Kasumi-1 (cell line): ENCODE measurements at places on chromosomes 2 and 18.

- peak; percentile 33 for DNase-seq
Observed at GRCh38 chr2:79235135-79235534, 75.6 kb upstream of the REG3A start.

DNA sequence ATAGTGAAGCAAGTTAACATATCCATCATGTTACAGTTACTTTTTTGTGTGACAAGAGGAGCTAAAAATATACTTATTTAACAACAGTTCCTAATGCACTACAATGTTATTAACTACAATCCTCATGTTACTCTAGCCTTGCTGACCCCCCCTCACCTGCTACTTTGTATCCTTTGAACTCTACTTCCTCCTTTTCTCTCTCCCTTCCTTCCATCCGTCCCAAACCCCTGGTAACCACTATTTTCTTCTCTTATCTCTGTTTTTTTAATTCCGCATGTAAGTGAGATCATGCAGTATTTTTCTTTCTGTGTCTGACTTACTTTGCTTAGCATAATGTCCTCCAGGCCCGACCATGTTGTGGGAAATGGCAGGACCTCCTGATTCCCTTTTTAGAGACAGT lies 59.4 kb downstream of the NPAS2 start:
- no peak for DNase-seq

DNA sequence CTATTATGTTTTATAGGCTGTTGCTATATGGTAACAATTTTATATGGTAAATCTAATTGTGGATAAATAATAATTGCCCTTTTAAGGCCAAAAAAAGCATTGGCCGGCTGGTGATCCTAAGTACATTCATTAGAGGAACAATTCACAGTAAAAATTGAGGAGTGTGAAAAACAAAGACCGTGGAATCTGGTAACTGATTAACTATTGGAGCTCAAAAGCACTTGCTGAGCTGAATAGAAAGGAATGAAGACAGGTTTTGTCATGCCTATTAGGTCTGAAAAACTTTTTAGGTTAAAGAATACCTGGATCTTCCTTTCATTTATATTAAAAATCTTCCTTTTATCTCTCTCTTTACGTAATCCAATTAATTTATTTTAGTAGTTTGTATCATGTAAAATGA lies 18.5 kb upstream of the RBBP8 start:
- DNase-seq, result no peak

DNA sequence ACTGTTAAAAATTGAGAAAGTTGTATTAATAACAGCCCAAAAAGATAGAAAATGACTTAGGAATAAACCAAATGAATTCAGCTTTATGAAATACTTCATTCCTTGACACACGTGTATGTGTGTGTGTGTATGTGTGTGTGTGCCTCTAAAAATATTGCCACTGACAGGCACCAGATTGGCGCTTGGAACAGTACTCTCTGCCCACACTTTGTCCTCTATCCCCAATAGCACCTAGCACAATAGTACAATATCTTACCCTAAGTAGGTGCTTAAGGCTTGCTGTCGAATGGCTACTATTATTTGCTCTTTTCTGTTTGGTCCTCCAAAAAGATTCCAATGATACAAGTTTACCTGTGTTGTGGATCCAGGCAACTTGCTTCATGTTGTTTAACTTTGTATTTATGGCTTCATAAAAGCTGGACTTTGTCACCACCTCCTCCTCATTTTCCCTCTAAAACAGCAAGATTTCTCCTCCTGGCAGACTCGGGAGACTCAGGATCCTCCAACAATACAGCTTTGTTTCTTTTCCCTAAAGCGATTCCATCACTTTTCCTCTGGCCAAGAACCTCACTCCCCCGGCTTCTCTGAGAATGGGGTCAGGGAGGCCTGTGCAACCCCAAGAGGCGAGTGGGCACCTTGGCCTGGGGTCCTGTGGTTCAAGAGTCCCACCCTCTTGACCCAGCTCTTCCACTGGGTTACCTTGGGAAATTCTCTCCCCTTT lies 43.3 kb upstream of the LCLAT1 start:
- no peak for DNase-seq

DNA sequence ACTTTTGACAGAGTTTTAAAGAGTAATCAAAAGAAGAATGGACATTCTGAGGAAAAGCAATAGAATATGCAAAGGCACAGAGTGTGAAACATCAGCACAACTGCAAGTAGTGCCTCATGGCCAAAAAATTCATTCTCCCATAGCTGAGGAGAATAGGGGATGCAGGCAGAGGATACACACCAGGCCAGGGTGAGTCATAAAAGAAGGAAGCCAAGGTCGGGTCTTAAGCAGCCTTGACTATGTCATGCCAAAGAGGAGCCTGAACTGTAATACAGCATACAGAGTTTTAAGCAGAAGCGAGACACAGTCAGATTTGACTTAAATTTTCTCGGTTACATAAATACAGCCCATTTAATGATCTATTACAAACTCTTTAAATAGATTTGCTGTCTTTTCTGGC lies 165.0 kb downstream of the LNPK start:
- DNase-seq, result peak; percentile 22

GRCh38 chr2:9749546-9750223 lies 93.6 kb upstream of the TAF1B start:
- no peak for DNase-seq

- DNase-seq, result no peak
Observed at GRCh38 chr18:58223717-58224424, 179.8 kb downstream of the NEDD4L start.

GRCh38 chr2:67186871-67187270 lies 210.3 kb upstream of the ETAA1 start:
- no peak for DNase-seq

GRCh38 chr2:68411397-68412126 lies 46.5 kb downstream of the PLEK start:
- peak; percentile 87 for DNase-seq

DNA sequence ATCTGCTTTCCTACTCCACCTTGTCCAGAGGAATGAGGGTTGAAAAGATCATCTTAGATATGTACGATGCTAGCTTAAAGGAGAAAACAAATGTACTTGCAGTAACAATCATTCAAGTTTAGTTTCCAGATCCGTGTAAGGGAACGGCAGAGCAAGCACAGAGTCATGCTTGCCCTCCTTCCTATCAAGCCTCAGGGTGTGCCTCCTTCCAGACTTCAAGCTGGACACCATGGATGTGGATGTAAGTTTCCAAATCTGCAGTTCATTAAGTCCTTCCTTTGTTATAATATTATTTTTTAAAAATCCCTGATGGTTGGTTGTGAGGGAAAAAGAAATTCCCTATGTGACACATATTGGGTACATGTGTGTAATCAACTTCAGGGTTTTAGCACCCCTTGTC lies 238.9 kb upstream of the NT5C1B start:
- no peak for DNase-seq

DNA sequence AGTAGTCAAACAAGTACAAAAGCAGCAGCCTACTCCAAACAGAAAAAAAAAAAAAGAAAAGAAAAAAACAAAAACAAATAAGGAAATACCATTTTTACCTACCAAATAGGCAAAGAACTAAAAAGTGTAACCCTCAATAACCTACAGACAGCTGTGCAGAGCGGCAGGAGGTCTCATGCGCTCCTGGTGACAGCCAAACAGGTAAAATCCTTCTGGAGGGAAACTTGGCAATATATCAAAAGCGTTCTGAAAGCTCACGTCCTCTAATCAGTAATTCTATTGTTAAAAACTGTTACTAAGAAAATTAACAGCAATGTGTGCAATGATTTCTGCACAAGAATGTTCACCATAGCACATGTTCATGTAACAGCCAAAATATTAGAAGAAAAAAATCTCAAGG lies 105.6 kb downstream of the AFF3 start:
- DNase-seq, result no peak

DNA sequence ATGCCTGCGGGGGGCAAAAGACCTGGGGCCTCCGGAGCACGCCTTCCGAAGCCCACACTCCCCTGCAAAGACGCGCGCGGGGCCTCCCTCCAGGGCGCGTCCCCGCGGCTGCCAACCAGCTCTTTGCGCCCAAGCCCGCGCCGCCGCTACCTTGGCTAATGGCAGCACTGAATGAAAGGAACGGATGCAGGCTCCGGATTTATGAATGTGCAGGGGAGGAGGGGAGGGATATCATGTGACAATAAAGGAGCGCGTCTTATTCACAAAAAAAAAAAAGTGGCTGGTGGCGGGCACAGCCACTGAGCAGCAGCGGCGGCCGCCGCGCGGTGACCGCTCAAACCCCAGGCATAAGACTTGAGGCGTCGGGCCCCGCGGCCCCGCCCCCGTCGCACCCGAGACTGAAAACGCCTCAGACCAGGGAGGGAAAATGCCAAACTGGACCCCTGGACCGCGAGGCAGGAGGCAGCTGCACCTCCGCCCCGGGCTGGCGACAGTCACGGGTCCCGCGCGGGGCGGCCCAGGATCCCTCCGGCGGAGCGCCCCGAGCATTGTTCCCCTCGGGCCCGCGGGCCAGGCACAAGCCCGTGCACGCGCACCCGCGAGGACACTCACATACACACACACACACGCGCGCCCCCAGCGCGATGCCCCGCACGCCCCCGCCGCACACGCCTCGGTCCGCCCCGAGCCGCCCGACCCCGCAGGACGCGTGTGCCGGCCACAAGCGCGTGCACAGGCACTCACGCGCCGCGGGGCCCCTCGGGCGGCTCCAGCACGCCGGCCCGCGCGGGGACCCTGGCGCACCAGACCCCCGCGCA lies 1.6 kb downstream of the SPRED2 start:
- DNase-seq, result peak; percentile 86

DNA sequence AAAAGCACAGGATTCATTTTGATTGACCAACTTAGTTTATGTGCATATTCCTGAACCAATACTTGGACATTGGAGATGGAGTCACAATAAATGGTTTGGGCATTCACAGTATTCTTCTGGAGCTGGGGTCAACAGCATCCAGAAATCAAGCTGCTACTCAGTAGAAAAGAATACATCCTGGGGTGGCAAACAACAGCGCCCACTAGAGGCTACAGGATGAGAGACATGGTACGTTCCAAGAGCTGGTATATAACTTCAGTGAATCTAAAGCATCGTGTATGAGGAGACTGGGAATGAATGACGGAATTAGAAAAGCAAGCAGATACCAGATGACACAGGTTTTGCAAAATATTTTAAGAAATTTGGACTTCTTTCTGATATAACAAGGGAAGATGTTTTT lies 142.9 kb upstream of the FIGN start:
- peak; percentile 46 for DNase-seq

DNA sequence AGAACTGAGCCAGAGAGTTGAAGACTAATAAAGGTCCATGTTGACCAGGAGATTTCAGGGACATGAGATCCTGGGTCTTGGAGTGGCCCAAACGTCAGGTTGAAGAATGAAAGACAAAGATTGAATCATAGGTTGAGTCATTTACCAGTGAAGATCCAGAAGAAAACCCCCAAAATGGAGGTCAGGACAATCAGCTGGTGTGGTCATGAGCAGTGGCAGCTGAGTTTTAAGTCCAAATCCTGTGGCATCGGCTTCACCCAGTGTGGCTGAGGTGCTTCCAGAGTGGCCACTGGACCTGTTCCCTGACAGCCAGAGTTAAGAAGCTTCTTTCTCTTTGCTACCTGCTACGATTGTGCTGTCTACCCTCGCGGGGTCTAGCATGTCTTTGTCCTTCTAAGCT lies 234.0 kb downstream of the BCL2 start:
- no peak for DNase-seq

- DNase-seq, result no peak
Observed at GRCh38 chr2:51291762-51292551, 260.0 kb upstream of the NRXN1 start.

GRCh38 chr18:26547646-26548414 lies 523 bp downstream of the KCTD1 start:
- DNase-seq, result peak; percentile 42

- DNase-seq, result peak; percentile 23
Observed at GRCh38 chr2:180010701-180011100, 3.6 kb upstream of the CWC22 start.

DNA sequence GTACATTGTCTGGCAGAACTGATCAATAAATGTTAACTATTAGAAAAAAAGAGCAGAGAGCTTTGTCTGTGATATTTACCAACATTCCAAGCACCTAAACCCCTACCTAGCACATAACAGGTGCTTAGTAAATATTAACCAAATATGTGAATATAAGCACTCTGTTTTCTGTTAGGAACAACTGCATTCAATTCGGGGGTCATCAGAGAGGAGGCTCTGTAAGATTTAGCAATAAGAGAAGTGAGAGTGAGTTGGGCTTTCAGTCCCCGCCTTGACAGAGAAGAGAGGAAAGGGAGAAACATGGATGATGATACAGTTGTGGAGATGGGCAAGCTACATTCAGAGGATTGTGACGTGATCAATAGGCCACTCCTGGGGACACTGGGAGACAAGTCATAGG lies 47.7 kb downstream of the MYOM1 start:
- no peak for DNase-seq

GRCh38 chr18:79746730-79747129 lies 51.0 kb upstream of the KCNG2 start:
- no peak for DNase-seq

DNA sequence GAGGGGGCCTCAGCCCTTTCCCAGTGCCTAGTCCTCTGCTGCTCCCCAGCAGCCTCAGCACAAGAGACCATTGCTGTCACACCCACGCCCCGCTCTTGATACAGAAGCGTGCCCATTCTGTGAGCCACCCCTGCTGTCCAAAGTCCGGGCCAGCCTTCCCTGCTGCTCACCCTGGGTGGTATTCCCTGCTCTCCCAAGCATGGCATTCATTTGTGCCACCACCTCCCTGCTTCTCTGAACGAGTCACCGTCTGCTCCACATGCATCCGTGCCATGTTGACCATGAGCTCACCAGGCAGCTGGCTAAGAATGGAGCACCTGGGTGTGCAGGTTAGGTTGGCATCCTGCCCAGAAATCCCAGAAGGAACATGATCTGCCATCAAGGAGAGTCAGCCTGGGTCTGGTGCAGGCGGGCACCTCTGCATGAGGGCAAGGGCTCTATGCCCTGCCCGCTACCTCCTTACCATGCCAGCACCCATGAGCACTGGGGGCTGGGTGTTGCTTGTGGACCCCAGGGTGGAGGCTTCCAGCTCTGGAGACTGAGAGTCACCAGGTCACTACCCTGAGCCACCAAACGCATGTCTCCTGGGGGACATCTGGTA lies 63.0 kb downstream of the TWIST2 start:
- no peak for DNase-seq

GRCh38 chr2:44843086-44843485 lies 98.4 kb upstream of the SIX3 start:
- DNase-seq, result no peak

GRCh38 chr18:12091538-12092141 lies 2.0 kb upstream of the ANKRD62 start:
- no peak for DNase-seq

- DNase-seq, result no peak
Observed at GRCh38 chr2:108423502-108424251, 25.3 kb upstream of the GCC2 start.

- DNase-seq, result peak; percentile 63
Observed at GRCh38 chr2:88729061-88729745, 37.7 kb downstream of the RPIA start.

GRCh38 chr2:65980531-65980930 lies 454.4 kb upstream of the MEIS1 start:
- no peak for DNase-seq
